ENCODE measurements at places on chromosomes 12 and 14.

DNA sequence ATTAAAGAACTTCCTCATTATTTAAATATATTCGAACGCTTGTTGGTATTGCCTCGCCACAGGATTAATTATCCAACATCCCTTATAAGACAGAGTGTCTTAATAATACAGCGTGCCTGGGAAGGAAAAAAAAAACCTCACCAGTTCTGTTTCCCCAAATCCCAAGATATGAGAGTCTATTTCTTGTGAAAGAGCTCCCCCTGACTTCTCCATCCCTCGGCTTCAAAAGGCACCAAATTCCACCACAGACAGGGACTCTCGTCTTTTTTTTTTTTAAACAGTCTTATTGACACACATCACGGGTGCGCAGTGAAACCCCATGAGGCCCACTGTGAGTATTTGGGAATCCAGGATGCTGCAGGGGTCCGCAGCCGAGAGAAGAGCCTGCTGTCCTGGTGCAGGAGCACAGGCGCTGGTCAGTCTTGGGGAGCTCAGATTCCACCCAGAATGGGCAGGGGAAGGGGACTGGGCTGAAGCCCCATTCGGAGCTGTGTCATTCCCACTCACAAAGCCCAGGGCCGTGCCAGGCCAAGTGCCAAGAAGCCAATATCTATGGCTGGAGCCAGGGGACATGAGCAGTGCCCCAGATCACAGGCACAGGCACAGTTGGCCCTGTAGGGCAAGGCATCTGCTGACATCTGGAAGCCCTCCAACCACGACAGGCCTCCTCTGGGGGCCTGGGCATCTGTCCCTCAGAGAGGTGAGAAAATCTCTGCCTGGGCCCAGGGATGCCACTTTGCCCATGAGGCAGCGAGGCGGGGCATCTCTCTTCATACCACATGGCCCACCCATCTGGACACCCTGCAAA is 71.9 kb downstream of the BCL11B start:
- no peak for DNase-seq

GRCh38 chr12:25771041-25771440 is 187.4 kb upstream of the RASSF8 start:
- no peak for DNase-seq

DNA sequence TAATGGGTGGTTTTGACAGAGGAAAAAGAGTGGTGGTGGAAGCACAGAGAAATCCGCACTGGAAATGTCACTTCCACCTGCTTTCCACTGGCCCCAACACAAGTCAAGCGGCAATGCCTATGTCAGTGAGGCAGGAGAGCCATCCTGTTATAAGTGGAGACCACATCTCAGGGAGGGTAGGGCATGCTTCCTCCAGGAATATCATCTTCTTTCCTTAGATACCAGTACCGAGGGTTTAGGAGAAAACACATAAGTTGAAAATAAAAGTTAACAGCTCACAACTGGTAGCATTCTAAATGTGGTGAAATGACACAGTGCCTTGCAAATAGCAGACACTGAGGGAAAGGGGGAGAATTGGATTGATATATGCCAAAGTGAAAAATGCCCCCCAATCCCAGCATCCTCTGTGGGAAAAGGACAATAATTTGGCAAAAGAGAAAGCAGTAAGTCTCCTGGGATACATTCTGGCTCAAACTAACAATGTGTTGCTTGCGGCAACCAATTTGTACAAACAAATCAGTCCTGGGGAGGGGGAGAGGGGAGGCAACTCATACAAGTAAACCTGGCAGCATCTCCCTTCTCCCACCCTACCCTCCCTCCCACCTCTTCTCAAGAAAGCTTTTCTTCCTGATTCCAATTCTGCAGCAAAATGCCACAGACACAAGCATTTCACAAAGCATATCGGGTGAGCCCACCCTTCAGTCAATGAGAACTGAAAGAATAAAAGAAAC is 57.1 kb downstream of the STON2 start:
- DNase-seq = no peak

DNA sequence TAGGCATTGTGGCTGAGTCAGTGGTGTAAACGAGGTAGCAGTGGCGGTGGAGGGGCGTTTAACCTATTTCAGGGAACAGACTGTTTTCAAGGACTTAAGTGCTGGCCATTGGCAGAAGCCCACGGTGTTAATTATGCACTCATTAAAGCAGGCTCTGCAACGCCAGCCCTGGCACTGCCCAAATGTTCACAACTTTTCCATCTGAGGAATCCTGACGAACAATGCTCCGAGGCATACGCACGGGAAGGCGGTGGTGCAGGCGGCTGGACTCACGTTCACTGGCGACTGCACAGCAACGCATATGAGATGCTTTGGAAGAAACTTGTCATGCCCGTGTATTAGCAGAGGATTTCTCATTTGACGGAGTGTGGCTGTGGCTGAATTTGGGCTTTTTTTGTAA is 70.6 kb upstream of the SLC24A4 start:
- no peak for DNase-seq

DNA sequence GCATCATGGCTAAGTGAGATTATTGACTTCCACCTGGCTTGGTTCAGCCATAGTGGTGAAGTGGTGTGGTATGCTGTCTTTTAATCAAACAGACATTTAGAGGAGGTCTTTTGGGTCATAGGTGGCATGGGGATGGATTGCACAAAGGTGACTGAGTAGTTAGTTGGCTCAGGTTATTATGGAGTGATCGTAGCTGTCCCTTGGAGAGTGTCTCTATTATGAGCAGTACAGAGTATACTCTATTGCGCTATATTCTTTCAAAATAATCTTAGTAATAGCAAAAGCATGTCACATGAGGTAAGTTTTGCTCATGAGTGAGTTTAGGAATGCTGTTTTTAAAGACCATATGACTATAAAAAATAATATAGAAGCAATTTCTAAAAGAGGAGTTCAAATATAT is 60.4 kb downstream of the RASSF8 start:
- DNase-seq = no peak

DNA sequence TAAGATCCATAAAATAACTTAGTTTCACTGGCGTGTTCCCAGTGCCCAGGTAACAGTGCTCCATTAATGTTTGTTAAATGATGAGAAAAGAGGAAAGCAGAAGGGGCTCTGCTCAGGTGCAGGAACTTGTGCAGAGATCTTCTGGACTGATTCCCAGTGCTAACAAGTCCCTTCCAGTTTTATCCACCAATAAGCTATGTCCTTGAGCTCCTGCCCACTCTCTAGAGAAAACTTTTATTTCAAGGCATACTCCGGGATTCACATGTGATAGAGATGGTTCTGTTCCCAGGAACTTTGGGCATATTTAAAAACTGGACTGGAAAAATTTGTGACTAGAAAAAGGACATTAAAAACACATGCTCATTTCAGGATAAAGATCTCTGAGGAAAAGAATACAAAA is 1.9 kb downstream of the GYS2 start:
- DNase-seq = no peak

- no peak for DNase-seq
Measured at GRCh38 chr12:59723520-59723919, 127.7 kb downstream of the SLC16A7 start.

DNA sequence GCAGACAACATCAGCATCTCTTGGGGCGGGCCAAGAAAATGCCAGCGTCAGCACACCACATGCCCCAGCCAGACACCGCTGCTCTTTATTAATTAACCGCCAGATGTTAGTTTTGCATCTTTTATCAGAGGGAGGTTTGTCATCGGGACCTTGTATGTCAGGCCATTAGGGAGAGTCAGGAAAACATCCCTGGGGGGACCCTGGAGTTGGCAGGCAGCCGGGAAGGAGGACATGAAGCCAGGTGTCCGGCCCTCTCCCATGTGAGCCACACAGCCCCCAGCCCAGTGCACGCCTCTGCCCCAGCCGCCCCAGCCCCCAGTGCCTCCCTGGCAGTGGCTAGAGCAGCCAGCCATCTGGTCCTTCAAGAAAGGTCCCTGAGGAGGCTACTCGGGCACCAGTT is 56.9 kb upstream of the FAM222A start:
- no peak for DNase-seq

DNA sequence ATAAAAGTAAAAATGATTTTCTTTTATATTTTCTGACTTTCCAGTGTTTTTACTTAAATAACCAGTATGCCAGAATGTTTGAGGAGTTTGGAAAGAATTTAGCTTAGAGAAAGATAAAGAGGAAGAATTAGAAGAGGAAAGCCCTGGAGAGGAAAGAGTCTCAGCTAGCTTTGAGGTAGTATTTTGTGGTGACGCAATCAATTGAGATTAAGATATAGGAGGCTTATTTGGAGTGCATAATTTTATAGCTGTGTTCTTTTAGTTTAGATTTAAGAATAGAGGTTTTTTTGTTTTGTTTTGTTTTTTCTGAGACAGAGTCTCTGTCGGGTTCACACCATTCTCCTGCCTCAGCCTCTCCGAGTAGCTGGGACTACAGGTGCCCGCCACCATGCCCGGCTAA is 18.1 kb downstream of the CLEC2B start:
- no peak for DNase-seq

DNA sequence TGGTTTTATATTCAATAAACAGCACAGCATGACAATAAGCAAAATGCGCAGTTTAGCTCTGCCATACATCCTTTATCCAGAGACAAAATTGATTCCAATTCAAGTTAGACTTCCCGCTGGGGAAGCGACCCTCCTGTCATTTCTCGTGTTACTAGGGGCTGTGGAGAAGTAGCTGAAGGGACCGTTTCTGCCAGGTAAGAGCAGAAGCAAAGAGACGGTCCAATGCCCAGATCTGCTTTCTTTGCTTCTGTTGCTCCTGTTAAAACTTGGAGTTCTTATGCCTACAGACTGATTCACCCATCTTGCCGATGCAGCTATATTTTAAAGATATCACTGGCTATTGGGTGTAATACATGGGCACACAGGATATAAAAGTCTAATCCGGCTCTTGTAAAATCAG is 156.8 kb upstream of the AVPR1A start:
- DNase-seq = no peak

DNA sequence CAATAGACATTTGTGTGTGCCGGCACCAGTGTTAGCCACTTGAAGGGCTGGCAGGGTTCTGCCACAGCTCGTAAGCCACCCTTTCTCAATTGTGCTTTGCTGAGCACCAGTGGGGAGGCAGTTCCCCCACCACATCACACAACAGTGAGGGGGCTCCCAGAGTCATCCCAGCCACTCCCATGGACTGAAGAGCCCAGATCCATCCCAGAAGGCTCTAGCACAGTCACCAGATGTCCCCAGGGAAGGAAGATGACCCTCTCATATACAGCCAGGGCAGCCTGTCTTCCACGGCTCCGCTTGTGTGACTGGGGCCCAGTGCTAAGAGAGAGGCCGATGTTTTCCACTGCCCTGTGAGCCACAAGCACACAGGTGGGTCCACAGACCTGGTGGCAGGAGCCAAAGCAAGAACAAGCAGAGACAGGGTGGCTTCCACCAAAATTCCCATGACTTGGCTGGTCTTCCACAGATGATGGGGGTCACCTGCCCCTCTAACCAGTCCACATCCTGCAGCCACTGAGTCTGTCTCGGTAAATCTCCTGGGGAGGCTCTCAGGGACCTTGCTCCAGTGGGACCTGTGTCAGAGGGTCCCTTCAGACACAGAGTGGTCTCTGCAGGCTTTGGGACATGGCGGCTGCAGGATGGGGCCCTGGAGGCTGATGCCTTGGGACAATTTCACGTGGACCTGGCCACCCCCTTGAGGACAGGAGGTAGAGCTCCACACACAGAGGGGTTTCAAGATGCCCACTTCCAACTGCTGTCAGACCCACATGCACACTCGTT is 71.9 kb upstream of the DDX11 start:
- no peak for DNase-seq

DNA sequence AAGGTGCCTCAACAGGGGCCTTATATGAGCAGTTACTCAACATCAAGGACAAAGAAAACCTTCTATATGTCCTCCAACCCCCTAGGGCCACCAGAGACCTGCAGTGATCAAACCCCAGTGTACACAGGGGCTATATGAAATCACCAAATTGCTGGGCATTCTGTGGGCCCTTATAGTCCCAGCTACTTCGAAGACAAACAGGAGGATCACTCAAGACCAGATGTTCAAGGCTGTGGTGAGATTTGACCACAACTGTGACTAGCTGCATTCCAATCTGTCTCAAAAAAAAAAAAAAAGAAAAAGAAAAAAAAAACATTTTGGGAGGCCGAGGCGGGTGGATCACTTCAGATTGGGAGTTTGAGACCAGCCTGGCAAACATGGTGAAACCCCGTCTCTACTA is 51.0 kb upstream of the PRB2 start:
- DNase-seq = no peak

DNA sequence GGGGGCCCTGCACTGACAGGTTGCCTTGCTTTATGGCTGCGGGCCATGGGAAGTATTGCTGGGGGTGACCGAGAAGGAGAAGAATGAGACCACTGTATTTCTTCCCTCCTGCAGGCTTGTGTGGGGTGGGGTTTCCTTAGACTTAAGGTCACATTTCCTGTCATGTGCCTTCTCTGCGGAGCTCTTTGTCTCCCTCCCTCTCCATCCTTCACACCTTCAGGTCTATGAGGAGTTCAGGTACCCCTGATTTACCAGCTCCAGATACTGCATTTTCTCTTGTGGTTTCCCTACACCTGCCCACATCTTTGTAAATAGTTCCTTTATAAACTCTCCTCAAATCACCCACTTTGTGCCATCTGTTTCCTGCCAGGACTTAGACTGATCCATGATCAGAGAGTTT is 3.6 kb downstream of the FNTB start:
- no peak for DNase-seq

DNA sequence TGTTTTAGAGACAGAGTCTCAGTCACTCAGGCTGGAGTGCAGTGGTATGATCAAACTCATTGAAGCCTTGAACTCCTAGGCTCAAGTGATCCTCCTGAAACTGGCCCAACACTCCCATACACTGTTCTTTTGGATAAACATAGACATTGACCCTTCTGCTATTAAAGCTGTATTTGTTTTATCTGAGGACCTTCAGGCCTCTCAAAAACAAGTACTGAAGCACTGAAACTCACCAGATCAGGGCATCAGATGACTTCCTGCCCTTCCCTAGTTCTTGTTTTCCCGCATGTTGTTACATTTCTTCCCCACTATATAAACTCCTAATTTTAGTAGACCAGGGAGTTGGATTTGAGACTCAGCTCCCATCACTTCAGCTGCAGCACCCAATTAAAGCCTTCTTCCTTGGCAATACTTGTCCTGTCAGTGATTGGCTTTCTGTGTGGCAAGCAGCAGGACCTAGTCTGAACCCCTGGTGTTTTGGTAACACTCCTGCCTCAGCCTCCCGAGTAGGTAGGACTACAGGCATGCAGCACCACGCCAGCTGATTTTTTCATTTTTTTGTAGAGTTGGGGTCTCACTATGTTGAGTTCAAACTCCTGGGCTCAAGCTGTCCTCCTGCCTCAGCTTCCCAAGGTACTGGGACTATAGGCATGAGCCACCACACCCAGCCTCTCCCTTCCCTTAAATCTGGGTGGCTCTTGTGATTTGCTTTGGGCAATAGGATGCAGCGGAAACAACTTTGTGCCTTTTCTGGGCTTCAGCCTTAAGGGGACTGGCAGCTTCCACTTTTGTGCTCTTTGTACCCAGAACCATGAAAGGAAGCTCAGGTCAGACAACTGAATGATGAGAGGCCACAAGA is 12.5 kb upstream of the IFT81 start:
- no peak for DNase-seq

DNA sequence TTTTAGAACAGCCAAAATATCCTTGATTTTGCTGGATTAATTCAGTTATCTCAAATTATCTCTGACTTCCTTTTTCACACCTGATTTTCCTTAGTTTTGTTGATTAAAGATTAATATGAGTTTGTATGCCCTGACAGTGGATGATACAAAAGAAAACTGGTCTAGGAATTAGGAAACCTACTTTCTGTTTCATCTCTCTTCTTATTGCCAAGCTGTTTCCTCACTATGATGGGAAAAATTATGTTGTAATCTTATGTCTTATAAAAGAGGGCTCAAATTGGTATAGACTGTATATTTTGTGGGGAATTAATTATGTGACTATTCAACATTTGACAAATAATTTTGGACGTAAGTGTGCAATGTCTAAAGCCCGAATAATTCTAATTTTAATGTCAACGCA is 271.6 kb downstream of the FBXL14 start:
- no peak for DNase-seq
